ENCODE measurements at places on chromosomes 13 and 19.

DNA sequence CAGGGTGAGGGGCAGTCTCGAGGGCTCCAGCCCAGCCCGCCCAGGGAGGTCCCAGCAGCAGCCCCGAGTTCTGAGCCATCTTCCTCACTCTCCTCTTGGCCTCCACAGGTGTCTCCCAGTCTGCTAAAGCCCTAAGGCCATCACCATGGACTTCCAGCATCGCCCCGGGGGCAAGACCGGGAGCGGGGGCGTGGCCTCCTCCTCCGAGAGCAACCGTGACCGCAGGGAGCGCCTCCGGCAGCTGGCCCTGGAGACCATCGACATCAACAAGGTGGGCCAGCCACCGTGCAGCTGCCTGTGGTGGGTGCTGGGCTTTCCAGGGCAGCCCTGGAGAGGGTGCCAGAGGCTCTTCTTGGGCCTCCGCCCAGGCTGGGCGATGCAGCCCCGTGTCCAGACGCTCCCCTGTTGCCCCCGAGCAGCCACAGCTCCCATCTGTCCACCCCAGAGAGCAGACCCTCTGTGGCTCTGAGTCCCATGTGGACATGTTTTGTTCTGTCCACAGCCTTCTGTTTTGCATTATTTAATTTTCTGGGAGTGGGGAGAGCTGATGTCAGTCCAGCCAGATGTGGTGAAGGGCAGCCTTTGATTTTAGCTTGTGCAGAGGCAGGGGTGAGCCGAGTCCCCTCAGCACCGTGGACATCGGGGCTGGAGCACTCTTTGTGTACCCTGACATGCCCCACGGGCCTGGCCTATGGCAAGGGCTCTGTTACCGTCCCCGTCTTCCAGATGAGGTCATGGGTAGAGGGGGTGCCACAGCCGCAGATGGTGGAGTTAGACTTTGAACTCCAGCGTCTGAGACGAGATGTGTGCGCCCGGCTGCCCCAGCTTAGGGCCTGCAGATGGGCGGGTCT is 5.6 kb upstream of the AMH start:
- no peak for ATAC-seq

DNA sequence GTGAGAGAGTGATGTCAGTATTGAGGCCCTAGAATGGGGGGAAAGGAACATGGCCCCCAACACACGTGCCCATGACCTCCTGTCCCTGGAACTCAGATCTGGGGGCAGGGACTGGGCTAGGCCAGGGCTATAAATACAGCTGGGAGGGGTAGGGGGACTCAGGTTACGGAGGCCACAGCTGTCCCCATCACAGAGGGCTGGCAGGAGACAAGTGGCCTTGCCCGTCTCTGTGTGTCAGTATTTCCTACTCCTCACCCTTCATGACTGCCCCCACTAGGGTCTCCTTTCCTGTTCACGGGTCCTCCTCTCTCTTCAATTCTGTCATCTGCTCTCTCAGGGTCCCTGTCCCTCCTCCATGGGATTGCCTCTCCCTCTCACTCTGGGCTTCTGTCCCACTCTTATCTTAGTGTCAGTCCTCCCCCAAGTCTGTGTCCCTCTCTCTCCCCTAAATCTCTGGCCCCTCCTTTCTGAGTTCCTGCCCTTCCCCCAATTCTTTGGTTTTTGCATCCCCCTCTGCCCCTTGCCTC is 687 bp upstream of the HRC start:
- no peak for ATAC-seq

DNA sequence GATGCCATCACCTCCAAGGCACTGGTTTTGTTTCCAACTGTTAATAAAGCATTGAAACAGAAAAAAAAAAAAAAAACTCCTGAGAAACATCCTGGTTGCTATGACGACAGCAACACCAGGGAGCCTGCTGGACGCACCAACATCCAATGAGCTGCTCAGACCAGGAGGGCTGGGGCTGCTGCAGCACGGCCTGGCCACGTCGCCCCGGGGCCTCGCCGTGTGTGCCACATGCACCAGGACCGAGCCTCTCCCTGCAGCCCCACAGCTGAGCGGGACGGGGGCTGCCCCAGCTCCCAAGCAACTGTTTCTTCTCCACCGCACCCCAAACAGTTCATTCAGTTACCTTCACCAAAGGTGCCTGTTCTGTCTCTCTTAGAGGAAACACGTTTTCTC is 54.5 kb downstream of the RASA3 start:
- no peak for ATAC-seq

DNA sequence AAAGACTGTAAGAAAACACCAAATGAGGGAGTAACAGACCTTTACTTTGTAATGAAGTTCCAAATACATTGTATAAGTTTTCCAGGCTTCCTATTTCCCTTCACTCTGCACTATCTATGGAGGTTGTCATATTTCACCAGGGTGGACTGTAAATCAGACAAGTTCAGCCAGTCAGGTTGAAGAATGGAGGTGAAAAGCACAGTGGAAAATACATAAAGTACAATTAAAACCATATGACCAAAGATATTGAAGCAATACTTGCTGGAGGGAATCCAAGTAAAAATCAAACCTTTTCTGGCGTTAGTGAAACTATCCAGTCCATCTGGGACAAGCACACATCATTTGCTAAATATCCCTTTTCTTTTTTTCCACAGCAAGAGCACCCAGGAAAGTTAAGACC is 3.2 kb downstream of the LHFPL6 start:
- no peak for ATAC-seq

DNA sequence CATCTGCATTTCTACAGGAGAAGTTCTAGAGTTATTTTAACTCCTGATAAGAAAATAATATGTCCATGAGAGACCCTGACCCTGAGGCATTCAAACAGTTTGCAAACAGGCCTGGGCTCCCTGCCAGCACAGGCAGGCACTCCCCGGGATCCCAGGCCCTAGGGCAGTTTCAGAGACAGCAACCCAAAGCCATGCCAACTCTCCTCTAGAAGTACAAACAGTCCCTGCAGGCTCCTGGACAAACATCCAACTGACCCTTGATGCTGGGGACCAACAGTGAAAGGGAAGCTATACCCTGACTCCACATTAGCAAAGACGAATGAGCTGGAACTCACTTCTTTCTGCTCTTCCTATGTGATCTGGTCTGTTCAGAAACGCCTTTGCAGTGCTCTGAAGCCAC is 44.8 kb downstream of the CCDC70 start:
- no peak for ATAC-seq

DNA sequence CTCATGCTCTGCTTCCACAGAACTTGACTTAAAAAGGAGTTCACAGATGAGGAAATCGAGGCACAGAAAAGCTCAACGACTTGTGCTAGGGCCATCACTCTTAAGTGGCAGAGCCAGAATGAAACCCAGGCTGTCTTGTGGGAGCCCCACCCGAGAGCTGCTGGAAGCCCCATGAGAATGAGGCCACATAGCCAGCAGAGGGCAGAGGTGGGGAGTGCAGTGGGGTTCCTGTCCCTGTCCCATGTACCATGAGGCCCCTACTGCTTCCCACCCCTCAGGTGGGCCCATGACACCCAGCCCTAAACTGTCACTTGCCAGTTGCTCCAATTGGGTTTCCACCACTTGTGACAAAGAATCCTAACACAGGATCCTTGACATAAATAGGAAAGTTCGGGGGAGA is 175.9 kb downstream of the IRS2 start:
- peak; percentile 44 for ATAC-seq

DNA sequence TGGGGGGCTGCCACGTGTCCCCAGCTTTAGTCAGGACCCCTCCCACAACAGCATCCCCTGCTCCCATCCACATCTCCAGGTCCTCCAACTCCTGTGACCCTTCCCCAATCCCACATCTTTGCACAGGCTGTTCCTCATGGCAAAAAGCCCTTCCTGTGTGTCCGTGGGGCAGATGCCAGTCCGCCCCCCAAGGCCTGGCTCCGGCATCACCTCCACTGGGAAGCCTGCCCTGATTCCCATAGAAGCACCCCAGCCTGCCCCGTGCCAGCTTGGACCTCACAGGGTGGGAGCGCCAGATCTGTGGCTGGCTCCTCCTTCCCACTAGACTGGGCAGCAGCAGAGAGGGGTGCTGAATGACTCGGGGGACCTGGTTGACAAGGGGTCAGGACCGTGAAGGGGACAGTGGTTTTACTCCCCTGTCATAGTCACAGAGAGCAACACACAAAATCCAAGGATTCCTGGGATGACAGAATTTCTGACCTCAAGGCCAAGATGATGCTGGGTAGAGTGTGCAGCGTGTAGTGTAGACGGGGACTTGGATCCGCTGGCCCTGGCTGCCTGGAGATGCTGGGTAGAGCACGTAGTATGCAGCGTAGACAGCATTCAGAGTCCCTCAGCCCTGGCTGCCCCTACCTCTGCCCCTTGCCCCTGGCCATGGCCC is 13.3 kb downstream of the KLF2 start:
- ATAC-seq, result no peak

- ATAC-seq, result no peak
Measured at GRCh38 chr13:37361608-37362007, 237.0 kb downstream of the POSTN start.

- ATAC-seq, result no peak
Measured at GRCh38 chr19:6098574-6098973, 11.7 kb downstream of the RFX2 start.

Data from activated T-helper 17 cell treated with anti-CD3 and anti-CD28 coated beads, Interleukin-2, amount 50 U/mL, for 72 hours (primary cell).